ENCODE measurements at places on chromosomes 1 and 21.

- no peak for DNase-seq
Measured at GRCh38 chr1:246338098-246338497, 169.0 kb downstream of the SMYD3 start.

DNA sequence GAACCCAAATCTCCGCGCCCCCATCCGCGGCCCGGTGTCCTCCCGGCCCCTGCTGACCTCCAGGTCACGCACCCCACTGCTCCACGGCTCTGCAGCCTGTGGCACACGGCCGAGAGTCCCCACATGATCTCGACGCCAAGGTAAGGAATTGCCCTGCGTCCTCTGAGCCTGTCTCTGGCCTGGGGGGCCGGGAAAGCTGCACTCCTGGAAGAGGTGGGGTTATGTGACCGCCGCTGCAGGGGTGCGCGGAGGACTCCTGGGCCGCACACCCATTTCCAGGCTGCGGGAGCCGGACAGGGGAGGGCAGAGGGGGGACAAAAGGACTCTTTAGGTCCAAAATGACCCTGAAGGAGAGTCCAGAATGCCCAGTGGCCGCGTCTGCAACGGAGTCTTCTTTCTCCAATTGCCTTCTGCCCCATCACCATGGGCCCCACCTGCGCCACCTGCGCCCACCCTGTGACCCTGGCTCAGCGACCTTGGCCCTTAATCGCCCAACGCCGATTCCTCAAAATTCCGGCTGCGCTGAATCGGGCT lies 997 bp upstream of the SIM2 start:
- no peak for DNase-seq

DNA sequence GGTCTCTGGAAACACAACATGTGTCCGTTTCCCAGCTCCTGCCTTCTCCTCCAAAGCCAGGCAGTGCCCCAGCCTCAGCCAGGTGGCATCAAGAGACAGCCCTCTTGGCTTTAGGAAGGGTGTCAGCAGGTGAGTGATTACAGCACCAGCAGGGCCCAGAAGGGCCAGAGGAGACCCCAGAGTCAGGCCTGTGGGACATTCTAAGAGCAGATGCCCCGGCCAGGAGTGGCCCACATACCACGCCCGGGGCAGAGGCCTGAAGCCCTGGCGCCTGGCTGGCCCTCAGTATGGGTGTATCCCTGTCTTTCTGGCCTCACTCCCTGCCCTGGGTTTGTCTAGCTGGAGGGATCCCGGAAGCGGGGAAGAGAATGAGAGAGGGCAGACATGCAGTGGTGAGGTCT lies 109.2 kb downstream of the CASZ1 start:
- no peak for DNase-seq

DNA sequence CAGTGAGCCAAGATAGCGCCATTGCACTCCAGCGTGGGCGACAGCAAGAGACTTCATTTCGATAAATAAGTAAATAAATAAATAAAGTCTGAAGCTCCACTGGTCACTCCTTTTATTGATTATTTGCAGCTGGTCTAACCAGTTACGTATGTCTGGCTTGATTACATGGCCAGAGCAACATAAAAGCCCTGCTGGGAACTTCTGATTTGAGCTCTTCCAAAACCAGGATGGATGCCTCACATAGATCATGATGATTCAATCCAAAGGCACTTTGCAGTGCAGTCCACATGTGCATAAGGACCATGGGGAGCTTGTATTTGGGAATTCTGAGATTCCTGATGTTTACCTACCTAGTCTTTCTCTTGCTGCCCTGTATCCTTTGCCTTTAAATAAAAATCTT lies 24.0 kb downstream of the NSUN4 start:
- no peak for DNase-seq

DNA sequence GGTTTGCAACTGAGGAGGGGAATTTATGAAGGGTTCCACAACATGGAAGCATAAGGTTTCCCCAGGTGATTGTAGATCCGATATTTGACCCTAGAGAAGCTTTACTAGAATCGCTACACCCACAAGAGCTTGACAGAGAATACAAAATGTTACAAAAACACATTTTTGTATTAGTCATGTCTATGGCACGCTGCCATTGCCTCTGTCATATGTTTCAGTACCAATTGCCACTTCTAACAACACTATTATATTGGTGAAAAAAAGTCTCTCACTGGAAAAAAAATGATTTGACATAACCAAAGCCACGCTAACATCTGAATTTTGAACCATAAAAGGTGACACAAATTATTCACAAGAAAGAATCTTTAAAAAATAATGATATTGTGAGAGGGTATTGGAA lies 214.5 kb downstream of the KCNT2 start:
- DNase-seq: no peak

DNA sequence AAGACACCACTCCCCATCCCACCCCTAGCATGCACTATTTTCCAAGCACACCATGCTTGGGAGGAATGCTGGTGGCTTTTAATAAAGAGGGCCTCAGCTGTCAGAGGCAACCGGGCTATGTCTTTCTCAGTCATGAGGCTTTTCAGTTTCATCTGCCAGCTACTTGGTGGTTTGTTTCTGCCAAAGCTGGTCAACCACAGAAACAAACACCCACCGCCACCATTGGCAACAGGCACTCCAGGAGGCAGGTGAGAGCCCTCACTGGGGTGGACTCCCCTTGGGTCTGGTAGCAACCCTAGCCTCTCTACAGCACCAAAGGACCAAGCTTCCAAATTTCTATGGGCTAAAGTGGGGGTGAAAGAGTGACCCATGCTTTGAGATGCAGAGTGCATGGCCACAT lies 54.3 kb upstream of the CD1D start:
- no peak for DNase-seq

GRCh38 chr21:34166468-34166867 lies 93.1 kb downstream of the MRPS6 start:
- no peak for DNase-seq

- DNase-seq: no peak
Measured at GRCh38 chr1:228213917-228214808, 6.3 kb downstream of the OBSCN start.

DNA sequence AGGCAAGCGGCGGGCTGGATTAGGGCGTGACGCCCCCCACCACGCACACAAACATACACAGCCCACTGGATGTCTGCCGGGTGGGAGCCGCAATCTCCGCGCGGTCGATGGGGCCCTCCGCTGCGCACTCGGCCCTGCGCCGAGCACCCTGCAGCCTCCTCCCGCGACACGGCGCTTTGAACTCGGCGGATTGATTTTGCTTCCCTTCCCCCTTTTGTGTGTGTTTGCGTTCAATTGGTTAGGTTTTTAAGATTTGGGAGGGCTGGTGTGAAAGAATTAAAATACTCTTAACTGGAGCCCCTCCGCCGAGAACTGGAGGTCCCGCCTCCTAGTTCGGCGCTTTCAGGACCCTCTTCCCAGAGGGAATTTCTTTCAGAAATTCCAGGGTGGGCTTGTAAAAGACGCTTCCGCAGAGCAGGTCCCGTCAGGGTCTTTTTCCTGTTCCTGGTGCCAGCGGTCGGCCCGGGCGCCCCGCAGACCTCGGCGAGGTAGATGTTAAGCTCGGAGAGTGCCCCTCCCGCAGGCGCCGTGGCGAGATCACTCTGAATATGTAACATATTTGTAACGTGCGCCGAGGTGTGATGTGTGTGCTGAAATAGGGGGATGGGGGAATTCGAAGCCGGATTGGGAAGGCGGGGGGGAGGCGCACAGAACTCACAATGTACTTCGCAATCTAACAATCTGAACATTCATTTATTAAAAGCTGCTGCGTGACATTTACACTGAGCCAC lies 8.0 kb upstream of the BARHL2 start:
- DNase-seq: no peak

DNA sequence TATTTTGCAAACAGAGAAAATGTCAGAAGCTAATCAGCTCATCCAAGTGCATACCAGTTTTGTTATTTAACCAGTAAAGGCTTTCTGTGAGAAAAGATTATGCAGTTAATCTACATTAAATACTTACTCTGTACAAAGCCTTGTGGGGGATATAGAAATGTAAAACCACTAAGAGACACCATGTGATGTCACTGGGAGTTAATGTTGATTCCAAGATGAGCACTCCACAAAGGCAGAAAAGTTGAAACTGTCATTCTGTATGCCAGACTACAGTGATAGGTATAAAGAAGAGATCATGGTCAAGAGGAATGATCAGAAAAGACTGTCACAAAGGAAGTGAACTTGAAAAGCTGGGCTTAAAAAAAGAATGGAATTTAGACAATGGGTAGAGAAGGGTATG lies 100.3 kb upstream of the SGIP1 start:
- DNase-seq: no peak

GRCh38 chr1:179217943-179218507 lies 11.5 kb downstream of the ABL2 start:
- DNase-seq: no peak

DNA sequence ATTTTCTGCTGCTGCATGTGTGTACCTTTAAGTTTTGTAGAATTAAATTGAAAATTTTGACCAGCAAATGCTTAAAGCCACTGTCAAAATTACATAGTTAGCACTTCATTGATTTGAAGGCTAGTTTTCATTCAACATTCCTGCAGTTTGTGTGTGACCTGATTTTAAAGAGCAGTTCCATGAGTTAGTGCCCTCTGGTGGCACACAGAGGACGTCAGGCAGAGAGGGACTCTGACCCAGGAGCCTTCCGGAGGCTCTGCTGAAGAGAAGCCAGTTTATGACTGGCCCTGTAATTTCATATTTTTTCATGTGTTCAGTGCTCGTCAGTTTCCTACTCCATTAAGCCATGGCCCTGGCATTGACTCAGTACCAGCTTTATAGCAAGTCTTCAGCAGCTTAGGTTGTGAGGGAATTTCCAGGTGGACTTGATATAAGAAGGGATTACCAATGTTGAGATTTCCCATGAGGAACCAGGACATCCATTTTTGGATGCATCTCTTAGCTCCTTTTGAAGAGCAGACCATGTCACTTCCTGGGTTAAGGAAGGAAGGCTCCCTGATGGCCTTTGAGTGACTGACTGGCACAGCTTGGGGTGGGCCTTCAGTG lies 104.7 kb downstream of the CAMTA1 start:
- peak; percentile 11 for DNase-seq

DNA sequence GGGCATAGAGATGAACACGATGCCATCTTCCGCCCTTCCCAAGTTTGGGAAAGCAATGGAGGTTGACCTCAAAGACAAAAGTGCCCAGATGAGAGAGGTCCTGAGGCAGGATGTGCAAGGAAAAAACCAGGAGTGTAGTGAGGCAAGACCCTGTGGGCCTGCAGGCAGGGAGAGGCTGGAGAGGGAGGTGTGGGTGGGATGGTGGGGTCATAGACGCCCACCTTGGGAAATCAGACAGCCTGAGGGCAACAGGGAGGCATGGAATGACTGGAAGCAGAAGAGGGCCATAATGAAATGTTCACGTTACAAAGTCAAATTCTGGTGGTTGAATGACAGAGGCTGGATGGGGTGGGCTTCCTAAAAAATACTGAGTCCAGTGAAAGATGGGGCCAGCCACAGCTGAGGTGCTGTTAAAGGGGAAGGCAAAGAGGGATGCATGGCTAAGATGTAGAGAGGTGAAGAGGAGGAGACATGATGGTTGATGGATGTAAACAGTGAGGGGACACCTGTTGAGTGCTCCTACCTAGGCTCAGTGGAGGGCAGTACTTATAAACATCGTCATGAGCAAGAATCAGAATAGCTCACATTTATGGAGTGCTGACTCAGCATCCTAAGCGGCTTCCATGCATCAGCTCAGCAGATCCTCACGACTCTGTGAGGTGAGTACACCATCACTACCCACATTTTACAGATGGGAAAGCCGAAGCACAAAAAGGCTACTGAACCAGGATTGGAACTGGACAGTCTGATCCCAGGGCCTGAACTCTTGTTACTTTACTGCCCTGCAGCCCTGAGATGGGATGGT lies 42.0 kb downstream of the GRIK3 start:
- DNase-seq: no peak

DNA sequence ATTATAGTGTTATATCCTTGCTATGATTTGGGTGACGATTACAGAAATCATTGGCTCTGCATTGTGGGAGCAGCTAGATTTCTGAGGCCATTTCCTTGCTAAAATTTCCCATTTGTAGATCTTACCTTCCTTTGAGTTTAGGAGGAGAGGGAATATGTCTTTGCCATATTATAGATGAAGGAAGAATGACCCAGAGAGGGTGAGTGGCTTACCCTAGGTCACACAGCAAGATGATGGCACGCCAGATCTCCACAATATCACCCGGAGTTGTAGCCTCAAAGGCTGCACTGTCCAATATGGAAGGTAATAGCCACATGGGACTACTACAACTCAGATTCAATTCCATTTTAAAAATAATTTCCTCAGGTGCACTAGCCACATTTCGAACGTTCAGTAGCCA lies 10.3 kb downstream of the CNTN2 start:
- DNase-seq: no peak

DNA sequence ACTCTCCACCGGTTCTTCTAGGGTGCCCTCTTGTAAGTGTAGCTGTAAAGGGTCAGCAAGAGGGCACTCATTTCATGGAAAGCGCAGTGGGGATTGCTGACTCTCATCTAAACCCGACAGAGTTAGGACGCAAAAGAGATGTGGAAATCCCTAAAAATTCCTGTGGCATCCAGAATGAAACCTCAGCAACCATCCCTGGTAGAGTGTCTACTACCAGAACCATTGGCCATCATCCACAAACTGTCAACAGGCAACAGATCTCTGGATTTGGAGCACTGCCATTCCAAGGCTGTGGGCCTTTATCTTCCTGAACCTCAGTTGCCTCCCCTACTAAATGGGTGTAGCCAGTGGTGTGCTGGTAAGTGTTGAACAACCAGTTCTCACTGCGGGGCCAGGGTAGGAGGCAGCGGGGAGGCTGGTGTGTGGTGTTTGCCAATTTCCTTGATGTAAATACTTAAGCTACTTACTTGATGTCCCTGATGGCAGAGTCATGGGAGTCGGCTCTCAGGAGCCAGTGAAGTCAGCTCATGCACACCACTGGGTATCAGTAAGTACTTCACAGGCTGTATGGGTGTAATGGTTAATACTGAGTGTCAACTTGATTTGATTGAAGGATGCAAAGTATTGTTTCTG lies 195.8 kb downstream of the KAZN start:
- DNase-seq: no peak

DNA sequence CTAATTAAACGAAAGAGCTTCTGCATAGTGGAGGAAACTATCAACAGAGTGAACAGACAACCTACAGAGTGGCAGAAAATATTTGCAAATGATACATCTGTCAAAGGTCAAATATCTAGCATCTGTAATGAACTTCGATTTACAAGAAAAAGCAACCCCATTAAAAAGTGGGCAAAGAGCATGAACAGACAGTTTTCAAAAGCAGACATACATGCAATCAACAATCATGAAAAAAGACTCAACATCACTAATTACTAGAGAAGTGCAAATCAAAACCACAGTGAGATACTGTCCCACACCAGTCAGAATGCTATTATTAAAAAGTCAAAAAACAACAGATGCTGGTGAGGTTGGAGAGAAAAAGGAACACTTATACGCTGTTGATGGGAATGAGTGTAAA lies 103.2 kb downstream of the MAGI3 start:
- no peak for DNase-seq

GRCh38 chr1:209106237-209106741 lies 477.2 kb upstream of the CAMK1G start:
- no peak for DNase-seq

DNA sequence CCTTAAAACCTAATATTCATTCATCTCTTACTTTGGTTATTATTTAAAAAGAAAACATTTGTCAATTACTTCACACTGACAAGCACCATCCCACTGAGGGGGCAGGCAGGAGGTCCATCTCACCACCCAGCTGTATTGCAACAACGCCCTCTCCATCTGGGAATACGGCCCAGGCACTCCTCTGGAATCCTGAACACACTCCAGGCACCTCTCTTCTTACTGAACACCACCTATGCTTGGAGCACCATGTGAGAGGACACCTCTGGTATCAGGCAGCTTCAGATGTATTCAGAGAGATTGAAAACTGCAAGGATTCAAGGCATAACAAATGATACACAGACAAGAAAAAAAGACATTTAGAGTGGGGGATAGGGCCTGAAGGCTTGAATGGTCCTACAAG lies 147.1 kb downstream of the CACNA1E start:
- DNase-seq: no peak

Measured in CD4-positive, alpha-beta memory T cell (primary cell).